ENCODE measurements at places on chromosomes 7 and 10.

DNA sequence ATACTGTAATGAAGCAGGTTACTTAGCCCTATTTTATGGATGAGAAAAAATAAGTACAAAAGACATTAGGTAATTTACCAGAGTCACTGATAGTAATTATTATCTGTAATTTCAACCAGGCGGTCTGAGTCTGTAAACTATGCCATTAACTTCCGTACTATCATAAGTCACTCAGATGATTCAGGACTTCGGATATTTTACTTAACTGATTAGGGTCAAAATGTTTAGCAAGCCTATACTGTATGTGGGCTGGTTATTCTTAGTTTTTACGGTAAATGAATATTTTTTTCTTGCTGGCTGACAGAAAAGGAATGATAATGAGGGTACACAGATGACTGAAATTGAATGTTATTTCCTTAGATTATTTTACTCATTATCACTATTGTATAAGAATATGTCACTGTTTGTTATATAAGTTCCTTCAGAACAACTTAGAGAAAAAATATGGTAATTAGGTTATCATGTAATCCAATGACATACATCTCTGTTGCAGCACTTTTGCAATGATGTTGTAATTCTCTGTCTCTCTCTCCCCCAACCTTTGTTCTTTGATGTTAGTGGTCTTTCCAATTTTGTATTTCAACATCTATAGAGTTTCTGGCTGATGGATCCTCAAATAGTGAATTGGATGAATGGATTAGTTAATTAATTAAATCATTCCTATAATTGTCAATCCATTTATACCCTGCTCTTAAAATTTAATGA lies 165.6 kb downstream of the ZEB1 start:
- no peak for DNase-seq

DNA sequence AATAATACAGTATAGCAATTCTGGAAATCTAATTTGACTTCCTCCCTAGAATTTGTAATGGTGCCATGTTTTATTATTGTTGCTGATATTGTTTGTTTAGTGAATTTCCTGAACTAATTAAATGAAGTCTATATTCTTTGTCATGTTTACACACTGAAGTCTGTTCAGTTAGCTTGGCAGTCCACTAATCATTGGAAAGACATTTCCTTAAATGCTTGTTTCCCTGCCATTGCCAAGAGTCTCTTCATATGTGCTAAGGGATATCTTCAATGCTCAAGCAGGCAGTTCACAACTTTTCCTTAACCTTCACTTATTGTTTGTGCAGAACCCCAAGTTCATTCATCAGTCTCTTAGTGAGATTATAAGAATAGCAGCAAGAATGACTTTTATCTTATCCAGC lies 755.3 kb downstream of the INHBA start:
- no peak for DNase-seq

DNA sequence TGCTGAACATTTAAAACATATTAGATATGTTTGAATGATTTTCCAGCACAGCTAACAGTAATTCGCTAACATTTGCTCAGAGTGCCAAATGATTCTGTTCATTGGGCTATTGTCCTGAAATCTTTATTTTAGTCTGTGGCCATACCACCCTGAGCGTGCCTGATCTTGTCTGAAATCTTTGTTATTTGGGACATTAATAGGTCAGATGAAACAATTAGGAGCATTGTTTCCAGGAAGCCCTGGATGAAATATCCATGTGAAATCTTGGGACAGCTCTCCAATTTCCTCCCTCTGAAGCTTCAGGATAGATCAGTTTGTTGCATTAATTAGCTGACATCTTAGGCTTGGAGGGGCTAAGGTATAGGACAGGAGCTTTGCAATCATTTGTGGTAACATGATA lies 512.0 kb downstream of the KIF20B start:
- DNase-seq, result no peak

DNA sequence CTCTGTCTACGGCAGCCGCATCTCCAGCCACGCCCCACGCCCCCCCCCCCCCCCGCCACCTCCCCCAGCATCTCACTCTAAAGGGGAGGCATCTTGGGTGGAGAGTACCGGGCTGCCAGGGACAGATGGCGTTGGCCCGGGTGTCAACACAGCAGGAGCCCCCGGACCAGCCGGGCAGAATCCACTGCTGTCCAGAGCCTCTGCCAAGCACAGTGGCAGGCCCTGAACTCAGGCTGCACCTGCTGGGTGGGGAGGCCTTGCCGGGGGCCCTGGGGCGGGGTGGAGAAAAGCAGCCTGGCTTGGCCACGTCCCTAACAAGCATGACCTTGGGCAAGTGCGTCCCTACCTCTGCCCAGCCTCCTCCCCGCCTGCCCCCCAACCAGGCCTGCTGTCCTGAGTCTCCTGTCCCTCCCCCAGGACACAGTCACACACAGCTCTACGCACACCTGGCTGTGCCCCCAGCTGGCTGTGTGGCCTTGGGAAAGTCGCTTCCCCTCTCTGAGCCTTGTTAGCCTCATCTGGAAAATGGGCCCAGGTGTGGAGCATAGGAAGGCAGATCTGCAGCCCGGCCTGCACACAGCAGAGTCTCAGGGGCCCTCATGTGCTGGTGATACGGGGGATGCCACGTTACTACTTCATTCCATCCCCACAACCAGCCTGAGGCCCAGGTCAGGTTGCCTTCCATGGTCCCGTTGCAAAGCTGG lies 45.2 kb downstream of the MICALL2 start:
- DNase-seq, result no peak

DNA sequence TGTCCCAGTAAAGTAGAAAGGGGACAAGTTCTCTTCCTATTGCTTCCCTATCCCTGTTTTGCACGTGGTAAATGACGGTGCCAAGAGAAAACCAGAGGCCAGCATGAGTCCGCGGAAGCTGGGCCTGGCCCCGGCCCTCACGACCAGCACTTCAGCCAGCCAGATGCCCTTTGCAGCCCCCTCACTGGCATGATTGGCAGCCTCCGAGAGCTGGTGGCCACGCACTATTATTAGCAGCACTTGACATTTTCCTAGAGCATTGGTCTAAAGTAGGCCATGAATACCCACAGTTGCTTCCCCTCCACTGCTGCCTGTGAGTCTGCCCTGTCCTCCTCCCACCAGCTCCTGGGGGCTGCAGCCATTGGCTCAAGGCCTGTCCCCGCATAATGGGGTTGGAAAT lies 369.1 kb downstream of the PLXNA4 start:
- DNase-seq, result no peak

DNA sequence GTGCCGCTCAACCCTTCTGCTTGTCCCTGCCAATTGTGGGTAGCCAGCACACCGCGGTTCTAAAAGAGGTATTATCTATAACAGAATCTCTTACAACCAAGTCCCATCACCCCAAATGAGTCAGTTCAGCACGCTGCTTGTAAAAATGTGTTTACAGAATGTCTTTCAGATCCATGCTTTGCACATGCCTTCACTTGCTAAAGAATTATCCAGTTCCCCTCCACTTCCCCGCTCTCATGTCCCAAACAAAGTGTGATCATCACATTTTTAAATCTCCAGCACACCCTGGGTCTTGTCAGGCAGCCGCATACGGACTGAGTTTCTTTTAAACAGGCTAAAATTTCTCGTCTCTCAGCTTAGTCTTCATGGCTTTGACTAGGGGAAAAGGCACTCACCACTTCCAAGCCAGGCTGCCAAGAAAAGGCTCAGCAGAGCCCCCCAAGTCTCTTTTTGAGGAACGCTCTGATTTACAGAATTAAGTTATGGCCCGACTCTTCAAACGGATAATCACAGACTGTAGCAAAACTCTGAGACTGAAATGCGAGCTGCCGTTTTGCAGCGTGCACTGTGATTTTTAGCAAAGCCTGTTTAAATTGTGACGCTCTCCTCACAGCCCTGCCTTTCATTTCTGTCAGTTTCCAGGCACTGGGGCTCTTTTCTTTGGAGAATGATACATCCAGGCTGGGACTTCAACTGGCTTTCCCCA lies 29.8 kb upstream of the FGFR2 start:
- DNase-seq, result no peak

DNA sequence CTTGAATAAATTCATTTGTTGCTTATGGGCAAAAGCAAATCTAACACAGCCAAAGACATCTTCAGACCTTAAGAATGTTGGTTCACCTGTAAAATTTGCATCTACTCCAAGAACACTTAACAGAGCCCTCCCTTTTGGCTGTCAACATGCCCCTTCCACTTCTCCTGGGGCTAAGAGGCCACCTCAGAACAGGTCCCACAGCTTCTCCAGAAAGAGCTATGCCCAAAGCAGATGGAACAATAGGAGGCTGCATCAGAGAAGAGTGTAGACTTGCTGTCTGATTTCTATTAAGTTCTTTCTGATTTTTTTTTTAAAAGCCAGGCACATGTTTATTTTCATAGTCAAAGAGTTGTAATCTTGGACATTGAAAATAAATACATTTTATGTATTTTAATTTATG lies 26.1 kb upstream of the TRIL start:
- DNase-seq, result no peak

DNA sequence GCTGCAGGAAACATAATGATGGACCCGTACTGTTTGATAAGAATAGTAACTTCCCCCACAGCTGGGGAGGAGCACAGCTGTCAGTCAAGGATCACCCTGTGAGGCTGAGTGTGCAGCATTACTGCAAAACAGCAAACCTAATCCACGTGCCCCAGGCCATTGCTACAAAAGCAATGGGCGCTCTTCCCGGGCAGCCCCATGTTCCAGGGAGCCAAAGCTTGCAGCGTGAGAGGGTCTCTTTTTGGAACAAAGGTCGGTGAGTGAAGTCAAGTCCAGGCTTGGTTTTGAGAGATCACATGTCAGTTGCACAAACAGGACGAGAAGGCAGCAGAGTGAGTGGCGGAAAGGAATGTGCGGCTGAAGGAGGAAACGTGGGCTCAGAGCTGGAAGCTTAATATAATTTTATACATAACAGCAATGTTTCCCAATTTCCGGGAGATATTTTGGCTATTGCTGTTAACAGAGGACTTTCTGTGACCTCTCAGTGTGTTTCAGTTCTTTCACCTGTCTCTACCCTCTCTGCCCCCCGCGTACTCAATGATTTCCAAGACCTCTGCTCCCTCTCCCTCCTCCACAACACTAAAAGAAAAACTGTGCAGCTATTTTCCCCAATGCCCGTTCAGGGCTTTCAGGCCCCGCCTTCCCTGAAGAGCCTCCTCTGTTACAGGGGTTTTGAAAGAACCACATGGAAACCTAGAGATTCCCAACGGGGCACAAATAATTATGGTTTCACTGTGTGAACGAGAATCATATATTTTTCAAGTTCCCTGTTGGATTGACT lies 128.9 kb downstream of the MTPAP start:
- no peak for DNase-seq

DNA sequence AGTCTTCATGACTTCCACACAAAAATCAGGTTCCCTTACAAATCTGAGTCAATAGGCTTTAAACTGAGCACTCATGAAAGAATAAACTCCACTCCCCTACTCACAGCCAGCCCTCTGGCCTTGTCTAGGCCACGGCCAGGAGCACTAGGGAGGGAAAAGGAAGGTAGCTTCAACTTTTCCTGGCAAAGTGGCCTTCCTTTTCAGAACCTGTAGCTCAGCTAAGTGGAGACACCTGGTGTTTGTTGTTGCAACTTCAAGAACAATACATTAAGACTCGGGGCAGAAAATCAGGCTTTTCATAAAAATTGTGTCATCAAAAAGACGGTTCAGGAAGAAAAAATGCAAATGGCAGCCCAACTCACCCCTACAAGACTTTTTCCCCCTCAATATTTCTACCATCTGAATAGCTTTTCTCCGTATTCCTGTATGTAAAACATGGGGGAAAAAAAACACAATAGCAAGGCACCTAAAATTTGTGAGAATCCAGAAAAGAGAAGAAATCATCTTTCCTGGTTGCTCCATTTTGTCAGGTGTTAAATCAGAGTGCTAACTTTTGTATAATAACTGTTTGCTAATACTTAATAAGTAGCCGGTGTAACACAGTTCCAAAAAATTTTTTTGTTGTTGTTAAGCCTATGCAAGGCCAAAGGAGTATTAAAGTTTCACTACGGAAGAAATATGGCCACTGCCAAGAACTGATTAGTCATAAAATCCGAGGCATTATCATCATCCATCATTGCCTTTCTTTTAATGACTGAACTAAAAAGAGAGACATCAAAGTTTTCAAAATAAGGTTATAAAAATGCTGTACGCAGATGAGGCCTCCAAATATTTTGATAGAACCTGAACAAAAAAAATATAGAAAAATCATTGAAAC lies 66.2 kb upstream of the ARID5B start:
- no peak for DNase-seq

DNA sequence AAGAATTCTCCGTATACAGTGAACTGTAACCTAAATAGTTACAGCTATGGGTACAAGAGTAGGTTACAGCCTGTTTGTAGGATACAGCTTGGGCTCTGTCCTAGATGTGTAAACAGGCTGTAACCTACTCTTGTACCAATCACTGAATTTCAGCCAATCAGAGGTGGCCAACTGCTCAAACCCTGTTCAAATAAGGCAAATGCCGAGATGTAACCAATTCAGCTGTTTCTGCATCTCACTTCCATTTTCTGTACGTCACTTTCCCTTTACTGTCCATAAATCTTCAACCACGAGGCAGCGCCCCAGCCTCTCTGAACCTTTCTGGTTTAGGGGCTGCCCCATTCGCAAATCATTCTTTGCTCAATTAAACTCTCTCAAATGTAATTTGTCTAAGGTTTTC lies 8.3 kb upstream of the MMP21 start:
- no peak for DNase-seq

Data from activated naive CD4-positive, alpha-beta T cell (primary cell).